ENCODE measurements at places on chromosomes 6 and 20. TPM values are rescaled to one million over a fixed set of nuclear protein-coding genes. Genes with fewer than 3 reads are reported as not detected.

FOXS1 gene
- not detected for total RNA-seq

EMILIN3 gene
- total RNA-seq = not detected

- DNase-seq = peak; percentile 87
These were observed 1937.7 kb upstream of the DEFB115 start for GRCh38 chr20:29319725-29320124.

VGLL2 gene
- not detected for total RNA-seq

DNA sequence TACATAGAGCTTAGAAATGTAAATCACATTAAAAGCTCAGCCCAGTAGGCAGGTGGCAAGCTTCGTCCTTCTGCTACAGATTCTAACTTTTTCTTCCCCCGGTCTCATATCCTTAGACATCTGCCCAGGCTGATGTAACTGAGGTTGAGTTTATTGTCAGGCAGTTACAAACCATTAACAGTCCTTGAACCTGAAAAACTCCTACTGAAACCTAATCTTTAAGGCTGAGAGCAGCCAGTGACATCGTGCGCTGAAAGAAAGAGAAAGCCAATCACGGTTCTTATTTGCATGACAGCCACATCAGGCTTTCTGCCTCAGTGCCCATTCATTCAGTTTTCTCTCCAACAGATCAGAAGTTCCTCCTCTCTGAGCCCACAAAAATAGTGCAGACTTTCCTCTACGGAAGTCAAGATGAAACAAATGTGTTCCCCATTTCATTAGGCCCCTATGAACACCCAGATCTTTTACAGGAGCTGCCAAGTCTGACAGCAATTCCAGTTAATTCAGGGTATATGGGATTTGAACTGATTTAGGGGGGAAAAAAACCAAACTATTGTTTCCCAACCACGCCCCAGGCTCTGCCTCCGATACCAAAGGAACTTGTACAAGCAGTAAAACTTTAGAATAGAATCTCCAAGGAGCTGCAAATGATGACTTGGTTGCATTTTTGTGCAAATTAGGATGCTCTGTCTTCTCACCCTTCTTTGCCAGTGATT is at the start of gene NHSL1:
Gene NHSL1 (minus strand): TSS at position 192 of the 716 bp plus-strand sequence. CDS start 204 bp downstream, outside the sequence.
- DNase-seq = no peak

ADTRP gene
- 2.3 TPM for total RNA-seq

GRM1 gene
- not detected for total RNA-seq

DNA sequence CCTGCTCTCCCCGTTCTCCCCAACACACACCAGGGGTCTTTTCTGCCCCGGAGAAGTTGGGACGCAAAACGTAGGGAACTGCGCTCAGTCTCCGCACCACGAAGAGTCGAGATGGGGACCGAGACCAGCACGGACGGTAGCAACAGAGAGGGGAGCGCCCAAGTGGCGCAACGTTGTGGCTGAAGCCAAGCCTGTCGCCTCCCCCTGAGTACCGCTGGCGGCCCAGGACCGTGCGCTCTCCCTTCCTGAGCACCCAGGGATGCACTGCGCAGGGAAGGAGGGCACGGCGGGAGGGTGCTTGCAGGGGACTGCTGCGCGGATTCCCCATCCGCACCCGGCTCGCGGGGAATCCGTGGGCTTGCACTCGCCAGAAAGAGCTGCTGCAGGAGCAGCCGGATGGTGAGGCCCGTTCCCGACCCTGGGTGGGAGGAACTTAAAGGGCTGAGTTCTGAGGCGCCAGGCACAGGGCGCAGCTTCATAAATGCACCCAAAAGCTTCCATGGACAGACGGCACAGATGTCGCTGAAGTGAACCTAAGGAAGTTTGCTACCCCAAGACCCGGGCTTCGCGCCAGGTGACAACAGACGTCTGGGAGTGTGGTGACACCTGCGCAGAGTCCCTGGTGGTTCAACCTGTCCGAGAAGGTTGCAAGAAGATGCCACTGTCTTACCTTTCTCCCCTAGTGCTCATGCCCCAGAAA is 178.7 kb downstream of the TBXT start:
- no peak for DNase-seq

GRCh38 chr6:93789532-93789931 is 370.2 kb upstream of the EPHA7 start:
- DNase-seq = no peak

APOBEC2 gene
- total RNA-seq = not detected

- no peak for DNase-seq
These were observed 47.8 kb upstream of the TOP1 start for GRCh38 chr20:40980828-40981310.

DNA sequence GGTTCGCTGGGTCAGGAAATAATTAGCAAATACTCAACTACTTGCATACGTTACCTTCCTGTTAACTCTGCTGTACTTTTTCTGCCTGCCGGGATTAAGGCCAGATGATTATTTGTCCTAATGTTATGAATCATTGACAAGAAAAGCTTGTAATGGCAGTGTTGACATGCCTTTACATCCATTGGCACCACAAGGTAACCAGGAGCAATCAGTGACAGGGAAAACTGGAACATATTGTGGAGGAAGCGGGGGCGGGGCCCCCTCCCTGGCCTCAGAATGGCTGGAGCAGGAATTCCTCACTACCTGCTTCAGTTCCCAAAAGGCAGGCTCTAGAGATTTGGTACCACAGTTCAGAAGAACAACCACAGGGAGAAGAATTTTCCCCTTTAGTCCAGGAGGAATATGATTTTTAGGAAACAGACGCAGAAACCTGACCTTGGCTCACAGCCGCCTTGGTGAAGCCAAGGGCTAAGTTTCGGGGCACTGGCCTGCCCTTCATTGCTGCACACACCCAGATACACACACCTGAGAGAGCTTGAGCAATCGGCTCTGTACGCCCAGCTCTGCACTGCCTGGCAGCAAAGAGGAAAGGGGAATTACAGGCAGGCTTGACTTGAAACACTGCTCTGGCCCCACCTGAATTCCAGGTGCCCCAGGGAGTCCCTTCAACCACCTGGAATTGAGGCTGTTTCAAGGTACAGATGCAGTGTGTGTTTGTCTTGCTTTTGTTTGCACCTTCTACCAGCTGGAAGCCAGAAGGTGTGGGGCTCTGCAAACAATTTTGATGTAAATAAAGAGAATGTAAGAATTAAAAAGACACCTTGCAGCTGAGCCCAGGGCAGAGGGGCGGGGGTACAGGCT is 89.8 kb downstream of the MYB start:
- DNase-seq = no peak

DNA sequence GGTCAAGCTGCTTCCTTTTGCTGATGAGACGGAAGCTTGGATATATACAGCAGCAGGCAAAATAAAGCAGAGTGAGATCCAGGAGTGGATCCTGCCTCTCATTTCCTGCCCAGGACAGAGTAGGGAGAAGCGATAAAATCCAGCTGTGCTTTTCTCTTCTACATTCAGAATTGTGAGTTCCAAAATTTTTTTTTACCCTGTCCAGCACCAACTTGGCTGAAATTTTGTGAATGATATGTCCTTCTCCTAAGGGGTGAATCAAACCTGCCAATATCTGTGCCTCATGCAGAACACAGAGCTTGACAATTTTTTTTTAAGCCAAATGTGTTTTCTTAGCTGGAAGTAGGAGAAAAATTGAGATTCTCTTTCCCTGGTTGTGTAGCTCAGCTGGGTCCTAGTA is 235.6 kb upstream of the CHD6 start:
- no peak for DNase-seq

GRCh38 chr6:159904497-159904911 is 13.7 kb downstream of the MAS1 start:
- DNase-seq = no peak

DNA sequence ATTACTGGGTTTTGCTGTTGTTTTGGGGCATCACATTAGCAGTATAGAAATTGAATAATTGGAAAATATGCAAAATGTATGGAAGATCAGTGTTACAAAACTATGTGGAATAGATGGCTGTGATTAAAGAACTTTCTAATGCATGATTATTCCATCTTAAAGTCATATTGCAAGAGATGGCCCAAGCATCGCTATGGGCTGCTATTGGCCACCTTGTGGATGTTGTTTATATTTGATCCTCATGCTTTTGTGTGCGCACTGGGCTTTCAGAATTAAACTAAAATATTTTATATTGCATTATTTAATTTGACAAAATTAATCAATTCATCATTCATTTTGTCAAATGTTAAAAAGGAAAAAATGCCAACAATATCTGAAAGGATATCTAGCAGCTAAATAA is 16.1 kb upstream of the HMGN3 start:
- DNase-seq = no peak

TFAP2D gene
- total RNA-seq = not detected

VEGFA gene
- total RNA-seq = 498 TPM

- no peak for DNase-seq
These were observed 22.3 kb upstream of the RSPO3 start for GRCh38 chr6:127096167-127096566.

- no peak for DNase-seq
These were observed 67.5 kb downstream of the THEMIS start for GRCh38 chr6:127833336-127833735.

BHLHE23 gene
- total RNA-seq = not detected

C20orf204 gene
- 0.74 TPM for total RNA-seq

DNA sequence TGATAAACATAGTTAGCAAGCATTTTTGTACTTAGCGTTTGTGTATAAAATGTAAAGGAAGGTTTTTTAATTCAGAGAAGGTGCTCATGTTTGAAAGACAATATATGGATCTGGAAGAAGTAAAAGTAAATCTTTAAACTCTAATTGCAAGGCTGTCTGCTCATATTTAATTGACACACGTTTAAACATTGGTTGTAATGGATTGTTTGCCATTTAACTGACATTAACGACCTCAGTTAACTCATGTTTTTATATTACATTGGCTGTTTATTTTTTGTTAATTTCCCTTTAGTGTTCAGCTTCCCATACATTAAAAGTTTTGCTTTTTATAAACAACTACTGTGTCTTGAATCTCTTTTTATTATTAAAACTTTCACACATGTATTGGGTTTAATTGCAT is 208.1 kb downstream of the ARID1B start:
- no peak for DNase-seq

- DNase-seq = no peak
These were observed 234.7 kb downstream of the BTBD9 start for GRCh38 chr6:38404900-38405556.

DNA sequence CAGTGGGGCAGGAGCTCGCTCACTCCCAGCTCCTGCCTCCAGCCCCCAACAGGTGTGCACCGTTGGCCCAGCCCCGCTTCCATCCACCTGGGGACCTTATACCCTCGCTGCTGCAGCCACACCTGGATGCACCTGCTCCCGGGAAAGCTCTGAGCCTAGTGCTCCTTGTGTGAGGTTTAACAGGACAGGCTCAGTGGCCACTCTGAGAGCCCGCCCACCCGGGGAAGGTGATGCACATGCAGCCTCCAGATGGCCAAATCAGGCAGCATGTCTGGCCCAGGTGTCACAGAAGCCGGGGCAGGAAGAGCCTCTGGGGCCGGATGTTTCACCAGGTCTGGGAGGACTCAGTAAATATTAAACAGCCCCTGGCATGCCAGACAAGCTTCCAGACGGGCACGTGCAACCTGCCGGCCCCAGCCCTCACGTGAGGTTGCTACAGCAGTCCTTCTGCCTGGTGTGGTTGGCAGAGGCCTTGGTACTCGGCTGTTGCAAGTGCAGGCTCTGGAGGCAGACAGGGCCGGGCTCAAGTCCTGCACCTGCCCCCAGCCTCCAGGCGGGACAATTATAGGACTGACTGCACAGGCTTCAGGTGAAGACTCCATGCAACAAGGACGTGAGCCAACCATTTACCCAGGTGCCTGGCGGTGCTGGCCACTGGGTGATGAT is 66.9 kb downstream of the RIPOR3 start:
- no peak for DNase-seq

DNA sequence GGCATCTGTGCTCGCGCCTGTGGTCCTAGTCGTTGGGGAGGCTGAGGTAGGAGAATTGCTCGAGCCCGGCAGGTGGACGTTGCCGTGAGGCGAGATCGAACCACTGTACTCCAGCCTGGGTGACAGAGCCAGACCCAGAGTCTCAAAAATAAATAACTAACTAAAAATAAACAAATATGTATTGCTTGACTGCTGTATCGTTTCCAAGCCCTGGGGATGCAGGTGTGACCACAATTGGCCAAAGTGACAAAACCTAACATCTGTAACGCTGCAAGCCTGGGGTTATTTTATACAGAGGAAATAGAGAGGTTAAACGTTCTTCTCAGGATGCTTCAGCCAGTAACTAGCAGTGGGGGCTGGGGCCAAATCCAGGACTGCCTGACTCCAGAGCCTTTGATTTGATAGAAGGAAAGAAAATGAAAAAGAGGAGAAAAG is 1.9 kb upstream of the SRSF3 start:
- DNase-seq = no peak

CTCFL gene
- 0.16 TPM for total RNA-seq

SAMD10 gene
- total RNA-seq = 2.9 TPM

DNA sequence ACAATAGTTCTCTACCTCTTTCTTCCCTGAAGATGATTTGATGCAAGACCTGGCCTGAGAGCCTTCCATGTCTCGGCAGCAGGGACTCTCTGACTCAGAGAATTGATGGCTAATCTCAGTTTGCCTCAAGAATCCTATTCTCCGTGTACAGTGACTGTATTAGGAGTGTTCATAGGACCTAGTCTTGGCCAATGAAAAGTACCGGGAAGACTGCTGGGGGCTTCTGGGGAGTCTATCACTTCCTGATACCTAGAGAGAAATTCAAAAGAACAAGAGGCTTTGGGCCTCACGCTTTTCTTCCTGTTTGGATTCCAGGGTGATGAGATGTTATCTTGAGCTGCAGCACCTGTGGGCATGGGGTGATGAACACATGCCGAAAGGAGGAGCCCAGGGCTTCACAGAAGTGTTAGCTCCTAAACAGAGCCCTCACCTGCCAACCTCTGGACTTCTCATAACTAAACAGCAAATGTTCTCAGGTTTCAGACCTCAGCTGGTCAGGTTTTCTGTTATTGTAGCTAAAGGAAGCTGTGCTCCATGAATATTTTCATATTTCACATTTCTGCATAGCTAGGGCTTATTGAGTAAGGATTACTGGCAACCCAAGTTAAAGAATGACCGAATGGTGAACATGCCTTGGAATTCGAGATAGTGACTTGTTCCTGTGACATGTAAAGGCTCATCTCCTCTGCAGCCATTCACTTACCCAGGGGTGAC is 323.1 kb upstream of the AGPAT4 start:
- no peak for DNase-seq

DNA sequence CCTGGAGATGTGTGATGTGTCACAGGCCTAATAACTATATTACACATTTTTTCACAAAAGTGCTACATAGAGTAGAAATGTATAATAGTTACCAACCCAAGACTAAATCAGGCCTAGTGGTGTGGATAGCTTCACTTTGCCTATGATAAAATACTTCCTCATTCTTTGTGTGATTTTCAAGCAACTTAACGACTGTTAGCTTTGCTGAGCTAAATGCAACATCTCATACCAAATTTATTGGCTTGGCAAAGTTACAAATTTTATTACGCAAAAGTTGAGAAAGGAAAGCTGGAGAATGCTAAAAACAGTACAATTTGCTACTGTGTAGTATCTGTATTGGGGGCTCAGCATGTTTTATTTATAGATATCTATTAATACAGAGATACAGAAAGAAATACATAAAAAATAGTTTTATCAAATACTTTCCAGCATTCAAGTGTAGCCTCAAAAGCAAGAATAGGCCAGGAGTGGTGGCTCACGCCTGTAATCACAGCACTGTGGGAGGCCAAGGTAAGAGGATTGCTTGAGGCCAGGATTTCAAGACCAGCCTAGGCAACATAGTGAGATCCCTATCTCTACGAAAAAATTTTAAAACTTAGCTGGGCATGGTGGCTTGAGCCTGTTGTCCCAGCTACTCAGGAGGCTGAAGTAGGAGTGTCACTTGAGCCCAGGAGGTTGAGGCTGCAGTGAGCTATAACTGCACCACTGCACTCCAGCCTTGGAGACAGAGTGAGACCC is 3.6 kb upstream of the EDN1 start:
- no peak for DNase-seq
